ENCODE measurements at places on chromosomes 4 and X.

- no peak for DNase-seq
These were observed 87.3 kb upstream of the TEX13A start for GRCh38 chrX:105307762-105308161.

GRCh38 chrX:150693725-150694574 is 754 bp downstream of the MTMR1 start:
- peak; percentile 76 for DNase-seq

GRCh38 chr4:116599859-116600258 is 485.5 kb downstream of the TRAM1L1 start:
- DNase-seq = no peak

DNA sequence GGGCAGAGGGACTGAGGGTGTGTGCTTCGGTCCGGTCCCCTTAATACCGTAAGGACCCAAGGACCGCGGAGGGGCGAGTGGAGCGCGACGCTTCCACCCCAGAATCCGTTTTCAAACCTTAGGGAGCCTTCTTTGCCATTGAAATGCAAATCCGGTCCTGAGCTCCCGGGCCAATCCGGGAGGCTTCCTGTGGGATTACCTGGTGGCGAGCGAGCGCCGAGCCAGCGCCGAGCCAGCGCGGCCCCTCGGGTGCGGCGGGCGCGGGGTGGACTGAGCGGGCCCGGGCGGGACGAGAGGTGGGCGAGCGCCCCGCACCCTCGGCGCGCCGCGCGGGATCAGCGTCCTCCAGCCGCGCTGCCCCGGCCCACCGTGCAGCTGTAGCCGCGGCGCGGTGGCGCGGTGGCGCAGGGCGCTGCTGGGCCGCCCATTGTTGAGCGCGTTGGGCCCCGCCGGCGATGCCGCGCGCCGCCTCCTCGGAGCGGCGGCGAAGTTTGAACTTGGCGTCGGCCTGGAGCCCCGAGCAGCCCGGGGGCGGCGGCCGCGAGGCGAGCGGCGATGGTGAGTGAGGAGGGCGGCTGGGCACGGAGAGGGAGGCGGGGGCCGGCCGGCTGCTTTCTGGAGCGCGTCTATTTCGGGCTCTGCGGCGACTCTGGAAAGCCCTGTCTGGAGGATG is 208.7 kb downstream of the SOWAHB start:
- DNase-seq = peak; percentile 75

DNA sequence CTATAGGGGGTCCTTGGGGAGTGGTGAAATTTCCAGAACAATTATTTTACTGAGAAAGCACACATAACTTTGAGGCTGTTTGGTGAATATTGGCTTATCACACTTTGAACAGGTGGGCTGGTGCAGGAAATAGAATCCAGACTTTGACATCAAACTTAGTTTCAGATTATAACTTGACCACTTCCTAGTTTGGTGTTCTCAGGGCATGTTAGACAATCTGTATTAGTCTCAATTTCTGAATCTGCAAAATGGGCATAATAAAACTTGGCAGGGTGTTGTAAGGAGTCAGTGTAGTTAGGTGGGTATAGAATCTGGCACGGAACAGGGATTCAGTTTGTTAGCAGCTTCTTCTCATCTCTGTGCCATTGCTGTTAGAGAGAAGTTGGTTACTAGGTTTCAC is 43.3 kb upstream of the MBNL3 start:
- no peak for DNase-seq

- DNase-seq = peak; percentile 90
These were observed 674 bp downstream of the SH3D19 start for GRCh38 chr4:151324752-151325110.

GRCh38 chr4:156186111-156186510 is 232.4 kb upstream of the CTSO start:
- DNase-seq = no peak

GRCh38 chrX:150158554-150159332 is 204.4 kb upstream of the MAMLD1 start:
- DNase-seq = no peak

DNA sequence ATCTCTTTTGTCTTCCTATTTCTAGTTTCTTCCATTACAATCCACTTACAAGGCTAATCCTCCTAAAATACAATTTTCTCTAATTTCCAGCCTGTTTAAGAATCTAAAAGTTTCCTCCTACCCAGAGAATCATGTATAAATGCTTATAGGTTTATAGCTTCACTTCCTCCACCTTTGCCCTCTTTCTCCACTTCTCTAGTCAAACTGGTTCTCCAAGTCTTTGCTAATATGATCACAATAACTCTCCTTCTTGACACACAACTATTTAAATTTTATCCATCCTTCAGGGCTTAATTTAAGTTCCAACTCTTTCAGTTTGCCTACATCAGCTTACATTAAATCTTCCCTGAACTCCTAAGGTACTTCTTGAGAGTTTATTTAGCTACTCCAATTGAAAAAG is 69.2 kb downstream of the RPS6KA6 start:
- no peak for DNase-seq

GRCh38 chr4:65422109-65422508 is 248.2 kb downstream of the EPHA5 start:
- DNase-seq = no peak

DNA sequence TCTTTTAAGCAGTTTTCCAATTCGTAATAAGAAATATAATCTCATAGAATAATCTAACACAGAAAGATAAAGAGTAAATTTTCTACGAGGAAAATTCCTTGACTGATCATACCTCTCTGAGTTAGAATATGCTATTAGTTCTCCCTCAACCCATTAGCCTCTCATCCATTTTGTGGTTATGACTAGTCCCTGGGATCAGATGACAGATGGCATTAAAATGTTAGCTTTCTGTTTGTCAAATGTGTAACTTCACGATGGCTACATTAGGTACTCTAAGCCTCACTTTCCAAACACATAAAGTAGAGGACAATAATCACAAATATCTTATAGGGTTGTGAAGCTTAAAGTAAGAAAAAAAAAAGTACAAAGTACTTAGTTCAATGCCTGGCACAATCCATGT is 112.2 kb downstream of the ZAR1 start:
- peak; percentile 27 for DNase-seq

DNA sequence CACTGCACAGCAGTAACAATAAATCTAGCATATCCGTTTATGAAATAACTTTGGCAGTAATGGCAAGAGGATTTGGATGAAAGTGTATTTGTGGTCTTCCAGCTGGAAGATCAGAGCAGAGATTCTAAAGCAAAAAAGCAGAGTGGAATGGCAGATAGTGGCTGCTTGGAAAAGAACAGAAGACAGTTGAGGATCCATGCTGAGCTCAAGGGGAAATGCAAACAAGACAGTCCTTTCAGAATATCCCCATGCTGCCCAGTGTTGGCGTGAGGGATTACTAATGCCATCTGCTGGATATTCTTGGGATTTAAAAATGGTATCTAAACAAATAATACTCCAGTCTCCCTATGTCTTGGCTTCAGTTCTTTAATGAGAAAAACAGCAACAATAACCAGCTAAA is 629.1 kb upstream of the ATOH1 start:
- peak; percentile 28 for DNase-seq

- peak; percentile 31 for DNase-seq
These were observed 4.7 kb downstream of the THAP9 start for GRCh38 chr4:82905205-82905604.

GRCh38 chr4:176981074-176981473 is 188.4 kb upstream of the VEGFC start:
- no peak for DNase-seq

GRCh38 chrX:40108959-40109287 is 11.2 kb upstream of the BCOR start:
- peak; percentile 66 for DNase-seq

GRCh38 chr4:109966891-109967481 is 54.3 kb downstream of the EGF start:
- DNase-seq = no peak

DNA sequence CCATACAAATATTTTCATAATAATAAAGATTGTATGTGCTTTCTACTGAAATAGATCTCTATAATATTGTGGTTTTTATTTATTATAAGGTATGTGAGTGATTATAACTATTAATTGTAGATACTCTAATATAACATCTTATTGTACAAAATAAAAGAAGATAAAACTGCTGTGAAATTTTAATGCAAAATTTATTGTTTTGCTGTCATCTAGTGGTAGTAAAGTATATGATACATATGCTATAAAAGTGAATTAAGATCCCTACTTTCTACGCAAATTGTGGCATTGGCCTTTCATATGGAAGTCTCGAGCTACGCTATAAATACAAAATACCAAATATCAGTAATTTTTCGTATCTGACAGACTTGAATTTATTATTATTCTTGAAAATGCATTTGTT is 19.3 kb downstream of the YIPF7 start:
- no peak for DNase-seq

Measured in SW480 (cell line).